Left renal pelvis (tissue), 4 donors: ENCODE measurements at places on chromosomes 13 and 19.

DNA sequence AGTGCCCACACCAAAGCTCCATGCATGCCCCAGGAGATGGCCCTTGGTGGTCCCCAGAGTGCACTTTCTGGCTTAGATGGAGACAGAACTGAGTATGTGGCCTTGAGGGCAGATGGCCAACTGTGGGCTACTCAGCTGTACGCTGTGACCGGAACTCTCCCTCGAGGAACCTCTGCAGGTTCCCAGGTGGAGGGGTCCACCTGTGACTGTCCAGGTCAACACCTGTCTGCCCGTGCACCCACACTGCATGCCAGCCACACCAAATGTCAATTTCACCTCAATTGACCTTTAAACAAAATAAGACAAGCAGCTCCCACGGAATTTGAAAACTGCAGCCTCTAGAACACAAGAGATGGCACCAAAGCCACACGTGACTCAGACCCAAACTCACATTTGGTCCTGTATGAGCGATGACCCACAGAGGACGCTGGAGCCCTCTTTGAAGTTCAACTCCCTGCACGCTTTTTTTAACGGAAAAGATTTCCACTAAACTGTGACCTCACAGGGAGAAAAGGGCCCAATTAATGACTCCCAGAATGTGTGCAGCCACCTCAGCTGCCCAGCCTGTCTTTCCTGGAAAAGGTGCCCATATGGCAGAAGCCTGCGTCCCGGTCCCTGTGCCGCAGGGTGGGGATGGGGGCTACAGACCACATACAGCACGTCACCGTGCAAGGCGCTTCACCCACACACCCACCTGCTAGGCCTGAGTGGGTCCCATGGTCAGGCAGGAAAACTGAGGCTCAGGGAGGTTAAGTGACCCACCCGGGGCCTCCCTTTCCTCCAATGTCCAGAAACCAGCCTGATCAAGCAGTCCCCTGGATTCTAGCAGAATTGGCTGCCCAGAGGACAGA, 47.7 kb downstream of the KLF2 start:
- DNase-seq = no peak

GRCh38 chr19:41705393-41706174, 2.8 kb upstream of the CEACAM5 start:
- DNase-seq = peak; percentile 10

DNA sequence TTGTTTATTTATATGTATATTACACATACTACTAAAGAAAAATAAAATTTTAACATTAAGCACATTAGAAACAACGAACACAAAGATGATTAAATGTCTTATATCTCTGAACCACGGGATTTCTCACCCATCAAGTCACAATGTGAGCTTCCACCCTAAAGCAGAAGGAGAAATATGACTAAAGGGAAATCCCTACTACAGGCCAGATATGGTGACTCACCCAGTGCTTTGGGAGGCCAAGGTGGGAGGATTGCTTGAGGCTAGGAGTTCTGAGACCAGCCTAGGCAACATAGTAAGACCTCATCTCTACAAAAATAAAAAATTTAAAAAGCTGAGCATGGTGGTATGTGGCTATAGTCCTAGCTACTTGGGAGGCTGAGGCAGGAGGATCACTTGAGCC, 24.6 kb downstream of the DCT start:
- DNase-seq = no peak

DNA sequence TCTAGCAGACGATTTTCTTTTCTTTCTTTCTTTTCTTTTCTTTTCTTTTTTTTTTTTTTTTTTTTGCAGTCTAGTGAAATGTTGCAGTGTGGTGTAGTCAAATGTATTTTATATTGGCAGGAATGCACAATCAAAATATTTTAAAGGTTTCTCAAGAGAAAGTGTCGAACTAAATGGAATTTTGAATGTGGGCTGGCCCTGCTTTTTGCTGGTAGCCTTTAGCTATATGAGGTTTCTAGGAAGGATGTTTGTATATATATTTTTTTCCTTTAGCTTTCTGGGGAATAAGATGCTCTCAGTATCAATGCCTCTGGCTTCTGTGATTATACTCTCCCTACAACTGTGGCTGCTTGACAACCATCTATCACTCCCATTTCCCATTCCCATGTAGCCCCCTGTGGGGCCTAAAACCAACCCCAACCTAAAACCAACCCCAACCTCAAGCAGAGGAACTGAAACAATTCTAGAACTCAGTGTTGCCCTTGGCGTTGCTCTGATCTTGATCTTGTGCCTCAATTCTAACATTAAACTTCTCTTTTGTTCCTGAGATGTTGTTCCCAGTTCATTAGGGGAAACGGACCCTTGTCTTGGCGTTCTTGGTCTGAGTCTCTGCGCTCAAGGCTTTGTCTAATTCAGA, 27.1 kb downstream of the CYSLTR2 start:
- DNase-seq = no peak

DNA sequence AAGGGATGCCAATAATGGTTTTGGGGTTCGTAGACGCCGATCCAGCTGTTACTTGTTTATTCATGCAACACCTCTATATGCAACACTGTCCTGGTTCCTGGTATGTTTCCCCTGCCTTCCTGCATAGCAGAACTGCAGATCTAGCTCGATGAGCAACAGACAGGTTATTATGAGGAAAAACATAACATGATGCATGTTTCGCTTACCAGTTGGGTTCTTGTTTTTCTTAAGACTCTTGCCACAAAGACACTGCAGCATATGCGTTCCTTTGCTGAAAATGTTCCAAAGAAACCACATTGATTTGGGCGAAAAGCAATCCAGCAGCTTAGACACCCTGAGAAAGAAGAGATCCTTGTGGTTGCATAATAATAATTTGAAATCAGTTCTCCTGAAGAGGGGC, 583 bp downstream of the FGF14 start:
- DNase-seq = no peak

DNA sequence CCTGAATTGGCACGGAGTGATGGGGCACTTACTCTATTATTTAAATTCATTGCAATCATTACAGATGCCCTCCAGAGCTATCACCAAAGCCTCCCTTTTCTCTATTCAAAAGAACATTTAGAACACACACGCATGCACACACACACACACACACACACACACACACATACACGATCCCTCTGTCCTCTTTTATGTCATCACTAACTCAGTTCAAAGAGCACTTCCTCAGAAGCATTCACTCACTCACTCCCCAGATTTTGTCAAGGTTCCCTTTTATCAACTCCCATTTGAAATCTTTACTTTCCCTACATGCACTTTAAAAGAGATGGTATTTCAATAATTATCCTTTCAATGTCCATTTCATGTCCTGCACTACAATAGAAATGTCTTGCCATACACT, 22.4 kb upstream of the IGFL4 start:
- no peak for DNase-seq

GRCh38 chr13:110037925-110038573, 251.7 kb upstream of the IRS2 start:
- DNase-seq = no peak

GRCh38 chr13:22074403-22074802, 403.5 kb downstream of the FGF9 start:
- no peak for DNase-seq

- no peak for DNase-seq
Measured at GRCh38 chr19:13043285-13043684, 48.0 kb downstream of the NFIX start.

- DNase-seq = no peak
Measured at GRCh38 chr19:18543814-18544475, 572 bp upstream of the FKBP8 start.
